ENCODE measurements at places on chromosomes 11 and 22. TPM values are rescaled to one million over a fixed set of nuclear protein-coding genes. Genes with fewer than 3 reads are reported as not detected.
A peak's percentile ranks its signal among the peaks of the same experiment; 100 is the strongest.

- peaks cover 11% of the 10 kb centered on the region for H3K4me1 ChIP-seq
- H3K36me3 ChIP-seq = no peaks in the 10 kb centered on the region
- peak; percentile 87 for DNase-seq
- no peaks in the 10 kb centered on the region for H3K27me3 ChIP-seq
- no peak overlapping the region for H3K4me3 ChIP-seq
Observed at GRCh38 chr11:78825591-78826020, 250.9 kb upstream of the NARS2 start.

DNA sequence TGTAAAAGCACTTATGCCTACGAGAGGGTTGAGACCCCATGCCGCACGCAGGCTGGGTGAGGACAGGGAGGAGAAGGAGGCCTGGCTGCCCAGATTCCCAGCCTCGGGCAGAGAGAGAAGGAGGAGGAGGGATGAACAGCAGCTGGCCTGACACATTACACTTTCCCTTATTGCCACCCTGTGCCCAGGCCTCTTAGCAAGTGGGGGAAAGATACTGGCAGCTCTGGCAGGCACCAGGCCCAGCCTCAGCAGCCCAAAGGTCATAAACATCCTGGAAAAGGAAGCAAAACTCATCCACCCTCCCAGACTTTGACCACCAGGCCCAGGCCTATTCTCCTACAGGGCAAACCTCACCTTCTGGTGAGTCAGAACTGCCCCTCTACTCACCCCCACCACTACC is 4.7 kb downstream of the PLAAT3 start:
- H3K4me3 ChIP-seq = no peak overlapping the region
- H3K36me3 ChIP-seq = no peaks in the 10 kb centered on the region
- DNase-seq = no peak

GRCh38 chr11:114880442-114880841 is 202.1 kb downstream of the NXPE2 start:
- H3K27me3 ChIP-seq = peaks cover 8% of the 10 kb centered on the region
- H3K36me3 ChIP-seq = no peaks in the 10 kb centered on the region
- H3K27ac ChIP-seq = no peak overlapping the region

DNA sequence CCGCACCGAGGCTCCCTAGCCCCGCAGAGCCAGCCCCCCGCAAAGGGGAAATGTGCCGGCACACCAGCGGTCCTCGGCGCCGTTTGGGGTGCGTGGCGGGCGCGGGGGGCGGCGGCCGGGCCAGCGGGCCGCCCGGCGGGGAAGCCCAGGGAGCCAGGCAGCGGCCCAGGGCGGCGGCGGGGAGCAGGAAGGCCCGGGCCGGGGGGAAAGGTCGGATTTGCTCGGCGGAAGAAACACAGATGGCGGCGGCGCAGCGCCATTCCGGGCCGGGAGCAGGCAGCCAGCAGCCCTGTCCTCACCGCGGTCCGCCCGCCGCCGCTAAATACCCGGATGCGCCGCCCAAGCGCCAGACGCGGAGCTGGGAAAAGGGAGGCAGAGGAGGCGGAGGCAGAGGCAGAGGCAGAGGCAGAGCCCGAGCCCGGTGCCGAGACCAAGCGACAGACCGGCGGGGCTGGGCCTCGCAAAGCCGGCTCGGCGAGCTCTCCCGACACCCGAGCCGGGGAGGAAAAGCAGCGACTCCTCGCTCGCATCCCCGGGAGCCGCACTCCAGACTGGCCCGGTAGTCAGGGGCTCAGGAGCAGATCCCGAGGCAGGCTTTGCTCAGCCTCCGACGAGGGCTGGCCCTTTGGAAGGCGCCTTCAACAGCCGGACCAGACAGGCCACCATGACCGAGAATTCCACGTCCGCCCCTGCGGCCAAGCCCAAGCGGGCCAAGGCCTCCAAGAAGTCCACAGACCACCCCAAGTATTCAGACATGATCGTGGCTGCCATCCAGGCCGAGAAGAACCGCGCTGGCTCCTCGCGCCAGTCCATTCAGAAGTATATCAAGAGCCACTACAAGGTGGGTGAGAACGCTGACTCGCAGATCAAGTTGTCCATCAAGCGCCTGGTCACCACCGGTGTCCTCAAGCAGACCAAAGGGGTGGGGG is 2.6 kb upstream of the GCAT start:
- no peaks in the 10 kb centered on the region for H3K27me3 ChIP-seq
- peak overlapping the region; percentile 60 for H3K4me3 ChIP-seq
- peak; percentile 94 for DNase-seq
- peaks cover 33% of the 10 kb centered on the region for H3K4me1 ChIP-seq
- peak overlapping the region; percentile 95 for H3K27ac ChIP-seq

C1QTNF5 gene
- 20.2 TPM for total RNA-seq

Measured in lung (tissue), 17 donors.